AG04449 (cell line): ENCODE measurements at places on chromosomes 4 and X.

DNA sequence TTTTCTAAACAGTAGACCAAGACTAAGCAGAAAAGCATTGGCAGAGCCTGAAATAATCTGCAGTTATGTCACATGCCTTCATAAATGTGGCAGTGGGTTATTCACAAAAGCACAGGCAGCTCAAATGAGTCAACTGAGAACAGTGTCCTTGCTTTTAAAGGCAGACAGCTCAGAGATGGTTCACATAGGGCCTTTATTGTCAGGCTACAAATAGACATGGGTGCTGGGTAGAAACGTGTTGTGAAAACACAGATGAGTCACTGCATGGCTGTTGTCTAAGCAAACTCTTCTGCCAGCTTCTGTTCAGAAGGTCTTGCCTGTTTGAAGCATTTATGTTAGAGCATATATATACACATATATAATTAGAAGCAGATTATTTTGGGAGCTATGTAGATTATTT, 118.0 kb downstream of the SLC4A4 start:
- DNase-seq = peak; percentile 82

GRCh38 chr4:108561116-108561515, 59.3 kb upstream of the RPL34 start:
- no peak for DNase-seq

DNA sequence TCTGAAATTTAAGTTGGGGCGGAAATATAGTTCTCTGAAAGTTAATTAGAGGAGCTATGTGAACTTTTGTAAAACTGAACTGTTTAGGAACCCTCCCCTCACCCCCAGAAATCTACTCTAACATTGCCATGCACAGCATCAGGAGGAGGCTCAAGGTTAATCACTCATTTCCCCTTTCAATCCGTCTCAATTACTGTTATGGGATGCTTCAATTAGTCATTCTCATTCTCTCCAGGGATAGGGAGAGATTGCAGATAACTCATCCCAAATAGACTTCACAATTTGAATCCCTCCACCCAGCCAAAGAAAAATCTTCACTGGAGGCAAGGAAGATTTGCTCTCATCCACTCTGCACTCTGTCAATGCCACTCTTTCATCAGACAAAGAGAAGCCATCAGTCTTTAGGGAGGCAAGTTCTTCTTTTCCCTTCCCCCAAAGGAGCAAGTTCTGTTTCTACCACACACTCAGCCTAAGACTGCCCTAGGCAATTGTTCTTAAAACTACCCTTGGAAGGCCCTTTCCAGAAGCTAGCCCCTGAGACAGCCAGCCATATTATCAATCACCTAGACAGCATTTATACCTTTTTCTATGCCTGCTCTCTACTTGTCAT, 140.4 kb downstream of the SLC10A7 start:
- no peak for DNase-seq

GRCh38 chrX:46820391-46821100, 16.3 kb upstream of the RP2 start:
- no peak for DNase-seq

DNA sequence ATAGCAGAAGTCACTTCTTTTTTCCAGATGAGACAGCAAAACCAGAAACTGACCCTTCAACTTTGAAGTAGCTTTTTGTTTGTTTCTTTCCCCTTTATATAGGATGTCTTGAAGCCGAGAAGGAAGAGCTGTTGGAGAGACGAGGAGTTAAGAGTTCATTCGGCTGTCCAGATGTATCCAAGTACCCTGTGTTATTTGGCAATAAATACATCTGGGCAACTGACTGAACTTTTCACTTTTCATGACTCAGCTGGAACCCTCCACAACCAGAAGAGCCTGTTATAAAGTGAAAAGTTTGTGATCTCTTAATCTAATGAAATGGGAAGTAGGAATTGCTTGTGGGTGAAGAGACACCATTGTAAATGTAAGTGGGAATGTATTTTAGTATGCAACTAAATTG, 131.2 kb downstream of the HTR2C start:
- no peak for DNase-seq

GRCh38 chr4:161564230-161564834, 599.5 kb downstream of the FSTL5 start:
- no peak for DNase-seq

DNA sequence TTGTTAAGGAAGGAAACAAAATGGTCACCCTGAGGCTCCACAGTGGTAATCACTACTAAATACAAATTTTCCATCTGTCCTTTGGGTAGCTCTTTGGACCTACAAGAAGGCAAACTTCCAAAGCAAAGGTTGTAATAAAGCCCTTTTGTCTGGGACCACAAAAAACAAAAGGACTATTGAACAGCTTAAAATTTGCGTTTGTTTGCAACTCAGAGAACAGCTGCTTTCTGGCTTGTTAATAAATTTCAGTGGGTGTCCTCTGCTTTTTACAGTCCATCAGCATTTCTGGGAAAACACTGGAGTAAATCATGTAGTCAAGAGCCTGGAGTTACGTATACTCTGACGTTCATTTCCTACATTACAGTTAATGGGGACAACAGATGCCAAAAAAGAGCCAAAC, 439.7 kb upstream of the DIAPH2 start:
- DNase-seq = no peak

DNA sequence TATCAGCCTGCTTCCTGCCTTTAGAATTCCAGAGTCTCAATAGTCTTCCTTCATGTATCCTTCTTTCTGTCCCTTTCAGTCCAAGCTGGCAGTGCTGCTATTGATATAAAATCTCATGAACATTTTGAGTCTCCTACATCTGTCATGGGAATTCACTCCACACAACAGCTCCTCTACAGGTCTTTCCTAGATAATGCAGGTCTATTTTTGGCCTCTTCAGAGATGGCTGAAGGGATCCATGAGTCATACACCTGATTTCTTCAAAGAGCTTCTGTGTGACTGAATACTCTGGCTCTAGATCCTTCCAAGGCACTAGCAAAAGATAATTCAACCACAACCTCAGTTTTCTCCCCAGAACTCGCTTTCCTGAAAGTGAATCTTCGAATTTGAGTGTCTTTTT, 115.4 kb downstream of the STPG2 start:
- no peak for DNase-seq

DNA sequence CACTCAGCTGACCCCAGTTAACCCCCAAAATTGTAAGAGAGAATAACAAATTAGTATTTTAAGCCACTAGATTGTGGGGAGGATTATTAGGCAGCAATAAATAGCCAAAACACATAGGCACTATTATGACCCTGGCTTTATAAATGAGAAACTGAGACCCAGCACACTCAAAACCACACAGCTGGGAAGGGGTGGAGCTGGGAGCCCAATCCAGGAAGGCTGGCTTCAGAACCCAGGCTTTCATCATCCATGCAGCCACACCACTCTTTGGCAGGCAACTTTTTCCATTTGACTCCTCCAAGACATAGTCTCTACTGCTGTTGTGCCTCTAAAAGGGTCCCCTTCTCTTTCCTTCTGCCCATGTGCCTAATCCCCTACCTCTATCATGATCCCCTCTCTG, 253.8 kb downstream of the DHX15 start:
- DNase-seq = no peak

- DNase-seq = no peak
Observed at GRCh38 chr4:118839221-118839927, 3.4 kb upstream of the SEC24D start.

DNA sequence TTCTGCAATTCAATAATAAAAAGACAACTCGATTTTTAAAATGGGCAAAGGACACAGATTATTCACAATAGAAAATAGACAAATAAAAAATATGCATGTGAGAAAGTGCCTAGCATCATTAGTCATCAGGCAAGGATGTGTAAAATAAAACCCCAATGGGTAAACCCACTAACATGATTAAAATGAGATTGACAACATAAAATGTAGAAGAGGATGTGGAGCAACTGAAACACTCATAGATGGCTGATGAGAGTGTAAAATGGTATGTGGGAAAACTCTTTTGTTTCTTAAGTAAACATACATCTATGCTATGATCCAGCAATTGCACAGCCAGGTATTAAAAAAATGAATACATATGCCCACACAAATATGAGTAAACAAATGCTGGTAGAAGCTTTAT, 177.6 kb downstream of the IQCM start:
- DNase-seq = peak; percentile 46

DNA sequence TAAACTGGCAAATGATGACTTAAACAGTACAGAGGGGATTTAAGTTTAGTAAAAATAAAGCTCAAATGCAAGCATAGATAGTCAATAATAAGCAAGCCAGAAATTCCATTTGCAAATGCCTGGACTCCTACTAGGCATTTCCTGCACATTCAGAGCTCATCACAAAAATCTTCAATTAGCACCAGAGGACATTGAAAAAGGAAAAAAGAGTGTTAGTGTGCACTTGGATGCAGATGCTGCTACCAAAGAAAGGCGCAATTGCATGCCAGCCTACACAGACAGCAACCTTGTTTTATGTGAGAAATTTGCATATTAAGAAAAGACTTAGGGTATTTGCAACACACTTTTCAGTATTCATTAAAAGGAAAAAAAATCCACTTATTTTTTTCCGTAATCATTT, 282.1 kb downstream of the GRIA2 start:
- no peak for DNase-seq

- no peak for DNase-seq
Observed at GRCh38 chr4:148716431-148717052, 274.3 kb upstream of the NR3C2 start.

DNA sequence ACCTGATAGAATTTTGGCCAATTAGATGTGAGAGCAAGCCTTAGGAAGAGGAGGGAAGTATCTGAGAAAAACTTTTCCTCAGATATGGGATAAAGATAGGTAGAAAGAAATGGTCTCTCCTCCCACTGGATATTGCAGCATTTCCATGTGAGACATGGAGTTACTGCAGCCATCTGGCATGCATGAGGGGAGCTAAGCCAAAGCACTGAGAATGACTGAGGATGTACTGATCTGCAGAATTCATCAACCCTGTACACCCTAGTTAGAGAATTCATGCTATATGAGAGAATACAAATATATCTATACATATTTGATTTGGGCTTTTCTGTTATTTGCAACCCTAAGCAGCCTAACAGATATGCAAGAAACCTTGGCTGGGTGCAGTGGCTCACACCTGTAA, 52.5 kb upstream of the RPL34 start:
- DNase-seq = no peak

DNA sequence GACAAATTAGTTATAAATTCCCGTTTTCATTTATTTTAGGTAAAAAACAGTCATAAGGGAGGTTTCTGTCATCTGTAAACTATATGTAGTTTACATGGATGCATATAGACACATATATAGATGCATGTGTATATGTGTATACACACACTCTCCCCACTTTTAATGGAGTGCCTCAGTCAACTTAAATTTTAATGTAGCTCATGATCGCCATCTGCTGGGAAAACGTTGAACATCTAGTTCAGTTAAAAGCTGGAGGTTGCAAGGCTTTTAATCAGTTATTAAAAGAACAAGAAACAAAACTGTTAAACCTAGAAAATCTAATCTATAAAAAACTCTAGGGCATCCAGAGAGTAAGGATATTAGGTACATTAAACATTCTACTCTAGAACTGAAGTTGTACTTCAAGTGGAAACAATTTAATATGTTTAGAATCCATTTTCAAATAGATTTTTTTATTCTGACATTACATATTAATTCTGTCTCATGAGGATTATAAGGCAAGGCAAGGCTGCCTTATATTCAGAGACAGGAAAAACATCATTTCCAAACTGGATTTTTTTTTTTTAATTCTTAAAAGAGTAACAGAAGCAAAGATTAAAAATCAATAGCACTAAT, 122.6 kb downstream of the SHISA3 start:
- no peak for DNase-seq

DNA sequence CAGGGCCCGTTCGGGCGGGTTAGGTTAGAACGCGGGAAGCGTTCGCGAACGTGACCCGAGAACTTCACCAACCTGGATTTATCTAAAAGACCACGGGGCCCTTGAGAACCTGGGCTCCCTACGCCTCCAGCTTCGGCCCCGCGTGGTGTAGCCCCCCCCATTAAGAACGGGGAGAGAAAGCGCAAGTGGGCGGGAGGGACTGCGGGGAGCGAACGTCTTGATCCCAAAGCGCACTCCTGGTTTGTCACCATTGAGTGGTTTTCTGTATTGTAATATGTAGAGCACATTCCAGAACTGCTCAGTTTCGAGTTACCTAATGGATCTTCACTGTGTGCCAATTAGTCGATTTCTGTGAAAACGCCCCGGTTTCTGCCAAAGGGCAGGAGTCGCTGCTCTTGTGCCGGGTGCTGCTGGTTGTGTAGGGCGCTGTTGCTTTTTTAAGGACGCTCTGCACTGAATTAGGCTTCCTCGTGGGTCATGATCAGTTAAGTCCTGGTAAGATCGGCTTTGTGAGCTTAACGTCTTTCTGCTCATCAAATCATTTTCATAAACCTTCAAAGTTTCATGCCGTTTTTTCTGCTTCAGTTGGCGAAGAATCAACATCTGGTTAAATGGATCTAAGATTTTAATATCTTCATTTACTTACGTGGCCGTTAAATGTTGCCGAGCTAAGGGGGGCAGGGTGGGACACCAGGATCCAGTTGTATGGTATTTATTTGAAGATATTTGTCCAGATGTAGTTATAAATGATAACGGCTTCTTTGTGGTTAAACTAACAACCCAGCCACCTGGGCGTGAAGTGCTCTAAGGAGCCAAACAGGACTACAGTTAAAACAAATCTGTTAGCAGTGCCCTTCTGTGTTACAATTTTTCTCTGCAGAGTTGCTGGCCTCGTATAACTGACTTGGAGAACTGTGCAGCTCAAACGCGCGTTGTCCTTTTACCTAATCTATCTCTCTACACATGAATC, 809 bp downstream of the MND1 start:
- DNase-seq = no peak

DNA sequence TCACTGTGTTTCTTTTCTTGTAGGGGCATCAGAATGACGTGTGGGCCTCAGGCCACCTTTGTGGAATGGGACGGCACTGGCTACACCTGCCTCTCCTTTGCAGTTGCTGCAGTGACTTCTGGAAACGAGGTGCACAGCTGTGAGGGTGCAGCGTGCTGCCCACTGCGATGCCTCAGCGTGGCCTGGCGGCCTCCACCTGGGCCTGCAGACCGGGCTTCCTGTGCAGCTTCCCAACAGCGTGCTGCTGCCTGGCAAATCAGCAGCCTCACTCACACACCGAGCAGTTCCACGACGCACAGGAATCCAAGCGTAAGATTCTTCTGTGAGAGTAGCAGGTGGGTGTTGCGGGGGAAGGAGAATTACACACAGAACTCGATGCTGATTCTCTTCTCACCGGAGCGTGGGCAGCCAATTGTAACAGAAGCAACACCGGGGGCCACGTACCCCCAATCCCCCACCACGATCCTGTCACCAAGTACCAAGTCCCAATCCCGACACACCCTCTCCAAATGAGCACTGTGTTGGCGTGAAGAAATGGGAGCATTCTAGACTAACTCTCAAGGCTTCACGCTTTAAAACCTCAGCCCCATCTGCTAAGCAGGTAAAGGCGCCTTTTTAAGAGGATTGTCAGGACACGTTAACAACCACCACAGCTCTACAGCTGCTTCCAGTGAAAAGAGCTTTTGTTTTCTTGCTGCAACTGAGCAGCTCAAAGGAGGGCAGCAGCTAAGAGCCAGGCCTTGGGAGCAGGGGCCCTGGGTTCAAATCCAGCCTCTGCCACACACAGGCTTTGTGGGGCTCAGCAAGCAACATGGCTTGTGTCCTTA, 16.9 kb downstream of the WDR1 start:
- no peak for DNase-seq

- DNase-seq = no peak
Observed at GRCh38 chr4:162061214-162061613, 102.6 kb downstream of the FSTL5 start.
